ENCODE measurements at places on chromosomes 16 and 17.

DNA sequence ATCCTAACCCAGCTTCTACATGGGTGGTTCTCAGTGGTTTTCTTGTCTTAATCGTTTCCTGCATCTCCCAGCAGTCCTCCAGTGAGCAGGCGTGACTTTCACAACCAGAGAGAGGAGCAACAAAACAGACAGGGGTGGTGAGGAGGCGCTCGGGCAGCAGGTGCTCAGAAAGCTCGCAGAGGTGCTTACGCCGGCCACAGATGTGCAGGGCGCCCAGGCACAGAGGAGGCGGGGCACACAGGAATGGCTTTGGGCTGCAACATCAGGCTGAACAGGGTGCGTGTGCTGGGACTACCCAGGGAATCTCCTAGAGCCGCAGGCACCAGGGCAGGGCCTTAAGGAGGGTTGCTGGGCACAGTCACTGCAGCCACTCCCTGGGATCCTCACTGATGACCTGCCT is 32.6 kb downstream of the KLHDC4 start:
- peaks cover 30% of the 10 kb centered on the region for H3K36me3 ChIP-seq
- H3K4me1 ChIP-seq, result no peaks in the 10 kb centered on the region
- H3K27ac ChIP-seq, result no peak overlapping the region

DNA sequence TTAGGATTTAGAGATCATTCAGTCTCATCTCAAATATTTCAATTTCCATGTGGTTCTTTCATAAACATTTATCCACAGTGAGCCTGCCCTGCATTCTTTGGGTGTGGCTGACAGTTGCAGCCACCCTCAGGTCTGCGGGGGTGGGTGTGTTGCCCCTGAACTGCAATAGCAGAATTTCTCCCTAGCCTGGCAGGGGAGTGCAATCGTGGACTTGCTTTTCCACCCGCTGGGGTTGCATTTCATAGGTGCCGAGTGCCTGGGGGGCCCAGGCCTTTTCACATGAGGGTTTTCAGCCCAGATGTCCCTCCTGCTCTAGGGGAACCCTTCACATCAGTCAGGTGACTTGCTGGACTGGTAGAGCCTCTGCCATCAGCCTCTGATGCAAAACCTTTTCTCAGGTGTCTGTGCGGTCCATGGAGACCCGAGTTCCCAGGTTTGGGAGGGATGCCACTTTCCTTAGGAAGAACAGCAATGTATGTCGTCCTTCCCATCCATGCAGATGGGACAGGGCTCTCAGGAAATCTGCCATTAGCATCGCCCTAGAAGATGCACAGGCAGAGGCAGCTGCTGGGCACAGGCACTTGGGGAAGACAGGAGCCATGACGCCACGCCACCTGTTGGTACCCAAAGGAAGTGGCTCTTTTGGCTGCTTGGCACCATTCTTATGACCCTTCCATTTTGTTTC is 2.4 kb upstream of the USP36 start:
- H3K27me3 ChIP-seq, result no peaks in the 10 kb centered on the region
- H3K27ac ChIP-seq, result no peak overlapping the region
- H3K4me3 ChIP-seq, result no peak overlapping the region

GRCh38 chr17:74430385-74430705 is 1.5 kb upstream of the GPRC5C start:
- H3K27me3 ChIP-seq, result peaks cover 12% of the 10 kb centered on the region
- H3K27ac ChIP-seq, result peak overlapping the region; percentile 89
- DNase-seq, result no peak
- peak overlapping the region; percentile 70 for H3K4me3 ChIP-seq
- no peaks in the 10 kb centered on the region for H3K36me3 ChIP-seq

- no peak overlapping the region for H3K27ac ChIP-seq
- H3K4me3 ChIP-seq, result no peak overlapping the region
- DNase-seq, result no peak
These were observed 104.6 kb downstream of the TTC19 start for GRCh38 chr17:16104189-16104588.

DNA sequence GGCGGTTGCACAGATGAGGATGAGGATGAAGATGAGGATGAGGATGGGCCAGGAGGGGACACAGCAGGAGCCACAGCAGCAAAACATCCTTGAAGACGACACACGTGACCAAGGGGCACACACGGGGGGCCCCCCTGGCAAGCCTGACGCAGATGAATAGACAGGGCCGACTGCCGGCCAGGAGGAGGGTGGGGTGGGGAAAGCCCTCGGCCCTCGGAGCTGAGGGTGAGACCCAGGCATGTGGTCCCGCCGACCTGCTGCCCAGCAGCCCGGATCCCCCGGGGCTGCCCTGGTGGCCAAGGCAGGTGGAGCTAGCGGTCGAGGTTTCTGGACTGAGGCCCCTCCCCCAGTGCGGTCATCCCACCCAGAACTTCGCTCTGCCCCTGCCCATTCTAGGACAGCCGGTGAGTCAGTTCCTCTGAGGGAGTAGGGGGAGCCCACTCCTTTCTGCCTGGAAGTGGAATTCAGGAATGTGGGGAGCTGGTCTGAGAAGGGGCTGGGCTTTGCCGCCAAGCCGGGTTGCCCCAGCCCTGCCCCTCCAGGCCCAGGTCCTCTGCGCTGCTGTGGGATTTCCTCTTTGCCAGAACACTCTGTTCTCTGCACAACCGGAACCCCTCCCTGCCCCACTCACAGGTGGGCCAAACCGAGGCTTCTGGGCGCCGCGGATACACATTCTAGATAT is 9.9 kb downstream of the CYGB start:
- no peaks in the 10 kb centered on the region for H3K27me3 ChIP-seq
- peak overlapping the region; percentile 85 for H3K27ac ChIP-seq
- H3K4me1 ChIP-seq, result peaks cover 67% of the 10 kb centered on the region
- H3K4me3 ChIP-seq, result peak overlapping the region; percentile 10
- peak; percentile 78 for DNase-seq

- no peaks in the 10 kb centered on the region for H3K4me1 ChIP-seq
- no peaks in the 10 kb centered on the region for H3K36me3 ChIP-seq
- no peak overlapping the region for H3K4me3 ChIP-seq
These were observed 63.9 kb downstream of the RTN4RL1 start for GRCh38 chr17:1961189-1961588.

GRCh38 chr17:46758614-46759013 is 59.9 kb downstream of the WNT3 start:
- no peaks in the 10 kb centered on the region for H3K27me3 ChIP-seq
- H3K4me1 ChIP-seq, result no peaks in the 10 kb centered on the region
- no peak overlapping the region for H3K4me3 ChIP-seq
- H3K36me3 ChIP-seq, result peaks cover 8% of the 10 kb centered on the region

GRCh38 chr17:57895382-57896060 is 45.7 kb upstream of the MRPS23 start:
- no peaks in the 10 kb centered on the region for H3K36me3 ChIP-seq
- H3K4me1 ChIP-seq, result peaks cover 88% of the 10 kb centered on the region
- no peak for DNase-seq
- no peaks in the 10 kb centered on the region for H3K27me3 ChIP-seq
- peak overlapping the region; percentile 91 for H3K27ac ChIP-seq
- no peak overlapping the region for H3K4me3 ChIP-seq

- no peaks in the 10 kb centered on the region for H3K27me3 ChIP-seq
- H3K4me1 ChIP-seq, result no peaks in the 10 kb centered on the region
- H3K27ac ChIP-seq, result no peak overlapping the region
- no peaks in the 10 kb centered on the region for H3K36me3 ChIP-seq
- DNase-seq, result no peak
These were observed 33.8 kb downstream of the PCTP start for GRCh38 chr17:55784666-55785065.

DNA sequence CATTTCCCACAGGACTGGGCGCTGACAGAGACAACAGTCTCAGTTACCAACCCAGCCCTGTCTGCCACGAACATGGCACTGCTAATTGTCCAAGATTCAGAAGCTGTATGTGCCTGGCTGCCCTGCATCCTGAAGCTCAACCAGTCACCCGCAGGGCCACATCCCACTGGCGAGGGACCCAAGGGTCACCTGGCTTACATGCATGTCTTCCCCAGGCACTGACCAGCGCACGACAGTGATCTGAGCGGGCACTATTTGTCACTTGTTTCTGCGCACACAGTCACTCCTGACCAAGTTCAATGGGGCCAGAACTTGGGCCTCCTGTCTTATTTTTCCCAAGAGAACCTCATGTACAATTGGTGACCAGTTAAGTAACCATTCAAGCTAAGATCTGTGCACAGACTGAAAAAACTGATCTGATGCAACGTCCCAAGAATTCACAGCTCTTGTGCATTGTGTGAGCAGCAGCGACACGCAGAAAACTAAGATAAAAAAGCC is 13.1 kb downstream of the USP7 start:
- DNase-seq, result no peak
- H3K4me3 ChIP-seq, result no peak overlapping the region
- H3K27me3 ChIP-seq, result no peaks in the 10 kb centered on the region

- no peaks in the 10 kb centered on the region for H3K36me3 ChIP-seq
- H3K4me3 ChIP-seq, result no peak overlapping the region
- H3K4me1 ChIP-seq, result peaks cover 2% of the 10 kb centered on the region
These were observed 19.3 kb downstream of the POLR3K start for GRCh38 chr16:33877-34647.

GRCh38 chr16:84058664-84059063 is 16.1 kb upstream of the SLC38A8 start:
- H3K36me3 ChIP-seq, result peaks cover 58% of the 10 kb centered on the region
- H3K27me3 ChIP-seq, result no peaks in the 10 kb centered on the region
- no peaks in the 10 kb centered on the region for H3K4me1 ChIP-seq
- H3K27ac ChIP-seq, result no peak overlapping the region

DNA sequence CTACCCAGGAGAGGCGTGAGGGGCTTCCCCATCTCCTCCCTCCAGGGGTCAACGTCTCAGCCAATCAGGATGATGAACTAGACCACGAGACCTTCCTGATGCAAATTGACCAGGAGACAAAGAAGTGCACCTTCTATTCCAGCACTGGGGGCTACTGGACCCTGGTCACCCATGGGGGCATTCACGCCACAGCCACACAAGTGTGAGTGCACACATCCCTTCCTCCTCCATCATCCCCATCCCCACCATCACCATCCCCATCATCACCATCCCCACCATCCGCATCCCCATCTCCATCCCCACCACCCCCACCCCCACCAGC is 6.8 kb downstream of the FSCN2 start:
- H3K27me3 ChIP-seq, result no peaks in the 10 kb centered on the region
- H3K27ac ChIP-seq, result no peak overlapping the region
- H3K4me3 ChIP-seq, result no peak overlapping the region
- H3K36me3 ChIP-seq, result no peaks in the 10 kb centered on the region
- H3K4me1 ChIP-seq, result peaks cover 21% of the 10 kb centered on the region
- no peak for DNase-seq

- H3K36me3 ChIP-seq, result no peaks in the 10 kb centered on the region
- H3K4me1 ChIP-seq, result no peaks in the 10 kb centered on the region
- no peak for DNase-seq
- no peak overlapping the region for H3K27ac ChIP-seq
- H3K4me3 ChIP-seq, result no peak overlapping the region
These were observed 423.5 kb downstream of the MAF start for GRCh38 chr16:79177018-79177417.

DNA sequence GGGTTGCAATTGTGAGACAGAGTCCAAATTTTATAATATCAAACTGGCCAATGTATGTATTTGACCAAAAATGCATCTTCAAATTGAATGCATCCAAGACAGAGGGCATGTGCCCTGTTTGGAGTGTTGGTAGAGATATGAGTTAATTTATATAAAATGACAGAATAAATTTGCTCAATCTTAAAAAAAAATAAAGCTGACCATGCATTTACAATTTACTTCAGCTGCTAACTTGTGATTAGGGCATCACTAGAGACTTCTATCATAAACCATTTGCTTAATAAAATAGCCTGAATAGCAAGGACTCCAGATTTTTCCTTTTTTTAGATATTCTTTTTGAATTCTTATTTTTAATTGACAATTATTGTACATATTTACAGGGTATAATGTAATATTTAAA is 1345.8 kb downstream of the CDH11 start:
- no peak for DNase-seq
- no peaks in the 10 kb centered on the region for H3K4me1 ChIP-seq
- no peaks in the 10 kb centered on the region for H3K27me3 ChIP-seq
- no peak overlapping the region for H3K27ac ChIP-seq
- H3K4me3 ChIP-seq, result no peak overlapping the region

GRCh38 chr17:50352693-50353599 is 7.0 kb downstream of the XYLT2 start:
- no peak for DNase-seq
- no peak overlapping the region for H3K4me3 ChIP-seq
- H3K4me1 ChIP-seq, result peaks cover 4% of the 10 kb centered on the region
- H3K27me3 ChIP-seq, result no peaks in the 10 kb centered on the region

GRCh38 chr16:58324792-58325191 is 30.0 kb upstream of the PRSS54 start:
- no peaks in the 10 kb centered on the region for H3K27me3 ChIP-seq
- no peak overlapping the region for H3K27ac ChIP-seq
- no peak for DNase-seq
- no peaks in the 10 kb centered on the region for H3K36me3 ChIP-seq

DNA sequence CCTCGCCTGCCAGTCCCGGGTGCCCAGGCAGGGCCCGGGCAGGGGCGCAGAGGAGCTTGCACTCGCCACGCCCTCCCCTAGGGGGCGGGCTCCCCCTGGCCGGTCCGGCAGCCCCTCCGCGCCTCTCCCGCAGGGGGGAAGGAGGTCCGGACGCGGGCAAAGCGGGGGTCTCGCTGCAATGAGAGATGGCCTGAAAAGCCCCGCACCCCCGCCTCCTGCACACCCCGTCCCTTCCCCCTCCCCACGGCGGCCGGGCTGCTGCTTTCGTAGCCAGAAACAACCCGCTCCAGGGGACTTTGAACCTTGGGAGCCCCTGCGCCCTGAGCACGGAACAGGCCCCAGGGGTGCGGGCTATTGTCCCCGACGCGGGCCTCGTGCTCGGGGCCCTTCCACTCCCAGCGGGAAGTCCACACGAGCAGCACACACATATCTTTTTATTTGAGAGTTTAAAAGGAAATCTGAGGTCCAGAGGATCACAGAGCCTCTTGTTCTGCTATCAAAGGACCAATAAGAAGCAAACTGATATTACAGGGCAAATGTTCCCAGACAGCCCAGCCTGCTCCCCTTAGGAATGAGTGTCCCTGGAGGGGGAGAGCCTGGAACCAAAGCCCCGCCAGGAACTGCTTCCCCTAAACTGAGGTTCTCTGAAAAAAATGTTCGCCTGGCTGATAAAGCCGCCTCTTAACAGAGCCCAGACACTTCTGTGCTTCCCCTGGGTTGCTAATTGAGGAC is 5.8 kb upstream of the CBX4 start:
- H3K27ac ChIP-seq, result peak overlapping the region; percentile 67
- no peaks in the 10 kb centered on the region for H3K27me3 ChIP-seq
- DNase-seq, result peak; percentile 55
- H3K36me3 ChIP-seq, result no peaks in the 10 kb centered on the region
- H3K4me1 ChIP-seq, result peaks cover 54% of the 10 kb centered on the region

Data from upper lobe of left lung (tissue), 6 donors.